ENCODE measurements at places on chromosomes 11 and 22.

GRCh38 chr11:47387944-47388696 is 9.8 kb upstream of the SPI1 start:
- no peak for DNase-seq

GRCh38 chr11:76589964-76590950 is 80.3 kb downstream of the LRRC32 start:
- no peak for DNase-seq

DNA sequence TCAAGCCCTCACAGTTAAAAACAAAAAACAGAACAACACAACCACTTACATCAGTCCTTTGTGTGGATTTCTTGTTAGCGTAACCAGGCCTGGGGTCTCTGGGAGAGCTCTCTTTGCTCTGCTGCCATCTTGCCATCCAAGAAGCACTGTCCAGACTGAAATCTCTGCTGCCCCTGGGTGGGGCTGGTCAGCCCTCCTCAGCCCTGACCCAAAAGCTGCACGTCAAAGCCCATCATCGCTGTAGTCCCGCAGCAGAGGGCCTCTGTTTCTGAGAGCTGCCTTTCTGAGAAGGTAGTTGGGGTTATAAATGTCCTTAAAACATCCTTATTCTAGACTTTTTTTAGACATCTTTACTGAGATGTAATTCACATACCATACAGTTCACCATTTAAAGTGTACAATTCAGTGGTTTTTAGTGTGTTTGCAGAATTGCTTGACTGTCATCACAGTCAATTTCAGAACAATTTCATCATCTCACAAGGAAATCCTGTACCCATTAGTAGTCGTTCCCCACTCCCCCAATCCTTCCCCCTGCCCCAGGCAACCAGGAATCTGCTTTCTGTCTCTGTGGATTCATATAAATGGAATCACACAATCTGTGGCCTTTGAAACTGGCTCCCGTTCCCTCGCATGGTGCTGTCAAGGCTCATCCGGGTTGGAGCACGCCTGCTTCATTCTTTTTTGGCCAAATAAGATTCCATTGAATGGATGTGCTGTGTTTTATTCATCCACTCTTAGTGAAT is 94.9 kb downstream of the TBC1D22A start:
- DNase-seq, result no peak

- DNase-seq, result peak; percentile 18
Observed at GRCh38 chr11:66068923-66069714, 953 bp upstream of the PACS1 start.

DNA sequence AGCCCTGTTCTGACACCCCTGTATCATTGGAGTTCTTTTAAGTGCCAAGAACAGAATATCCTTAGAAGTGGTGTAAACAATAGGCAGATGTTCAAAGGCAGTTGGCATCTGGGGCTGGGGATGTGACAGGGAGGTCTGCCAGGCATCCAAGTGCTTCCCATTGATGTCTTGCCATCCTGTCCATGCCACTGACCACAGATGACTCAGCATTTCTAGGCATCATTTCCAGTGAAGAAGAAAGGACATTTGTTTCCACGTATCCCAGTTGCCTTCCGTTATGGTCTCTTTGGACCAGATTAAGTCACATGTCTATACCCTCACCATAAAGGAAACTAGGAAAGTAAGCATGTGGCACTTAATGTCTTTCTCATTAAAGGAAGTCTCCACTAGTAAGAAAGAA is 76.7 kb upstream of the BARX2 start:
- peak; percentile 94 for DNase-seq
